ENCODE measurements at places on chromosomes 3 and 15. TPM values are rescaled to one million over a fixed set of nuclear protein-coding genes. Genes with fewer than 3 reads are reported as not detected.
A peak's percentile ranks its signal among the peaks of the same experiment; 100 is the strongest.

Gene UROC1
- total RNA-seq = not detected

Gene MYO5C
- total RNA-seq = 63.9 TPM

Gene ZPLD1
- not detected for total RNA-seq

Gene LMCD1
- 26.1 TPM for total RNA-seq

DNA sequence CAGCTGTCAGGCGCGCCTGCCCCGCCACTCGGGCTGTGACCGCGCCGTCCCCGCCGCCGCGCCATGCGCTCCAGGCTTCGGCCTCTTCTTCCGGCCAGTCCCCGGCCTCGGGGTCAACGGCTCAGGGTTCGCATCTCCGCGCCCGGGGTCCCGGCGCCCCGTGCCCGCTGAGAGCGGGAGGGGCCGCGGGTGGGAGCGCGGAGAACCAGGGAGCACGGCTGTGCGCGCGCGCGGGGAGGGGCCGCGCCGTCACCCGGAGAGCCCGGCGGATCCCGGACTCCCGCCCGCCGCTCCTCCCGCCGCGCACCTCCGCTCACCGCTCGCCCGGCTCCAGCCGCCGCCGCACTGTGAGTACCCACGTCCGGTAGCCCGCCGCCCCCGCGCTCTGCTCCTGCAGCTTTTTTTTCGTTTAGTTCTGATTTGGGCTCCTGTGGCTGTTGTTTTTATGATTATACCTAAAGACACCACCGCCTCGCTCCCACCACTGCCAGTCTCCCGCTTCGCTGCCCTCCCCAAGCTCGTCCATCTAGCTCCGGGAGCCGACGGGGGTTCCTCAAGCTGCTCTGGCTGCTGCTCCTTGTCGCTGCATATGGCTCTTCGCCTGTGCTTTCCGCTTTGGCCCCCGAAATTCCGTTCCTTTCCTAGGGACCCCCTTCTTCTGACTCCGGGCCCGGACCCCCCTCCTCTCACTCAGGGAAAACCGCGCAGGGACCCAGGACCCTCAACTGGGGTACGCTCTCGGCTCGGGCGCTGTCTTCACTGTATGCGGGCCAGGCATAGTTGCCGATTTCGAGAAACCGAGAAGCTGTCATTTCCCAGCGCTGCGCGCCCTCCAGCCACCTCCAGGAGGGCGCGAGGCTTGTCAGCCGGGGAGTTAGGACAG, 1.8 kb upstream of the SKOR1 start:
- peak overlapping the region; percentile 80 for H3K27ac ChIP-seq
- no peak for DNase-seq
- H3K27me3 ChIP-seq = peaks cover 77% of the 10 kb centered on the region
- peak overlapping the region; percentile 68 for H3K4me3 ChIP-seq
- peaks cover 20% of the 10 kb centered on the region for H3K4me1 ChIP-seq

DNA sequence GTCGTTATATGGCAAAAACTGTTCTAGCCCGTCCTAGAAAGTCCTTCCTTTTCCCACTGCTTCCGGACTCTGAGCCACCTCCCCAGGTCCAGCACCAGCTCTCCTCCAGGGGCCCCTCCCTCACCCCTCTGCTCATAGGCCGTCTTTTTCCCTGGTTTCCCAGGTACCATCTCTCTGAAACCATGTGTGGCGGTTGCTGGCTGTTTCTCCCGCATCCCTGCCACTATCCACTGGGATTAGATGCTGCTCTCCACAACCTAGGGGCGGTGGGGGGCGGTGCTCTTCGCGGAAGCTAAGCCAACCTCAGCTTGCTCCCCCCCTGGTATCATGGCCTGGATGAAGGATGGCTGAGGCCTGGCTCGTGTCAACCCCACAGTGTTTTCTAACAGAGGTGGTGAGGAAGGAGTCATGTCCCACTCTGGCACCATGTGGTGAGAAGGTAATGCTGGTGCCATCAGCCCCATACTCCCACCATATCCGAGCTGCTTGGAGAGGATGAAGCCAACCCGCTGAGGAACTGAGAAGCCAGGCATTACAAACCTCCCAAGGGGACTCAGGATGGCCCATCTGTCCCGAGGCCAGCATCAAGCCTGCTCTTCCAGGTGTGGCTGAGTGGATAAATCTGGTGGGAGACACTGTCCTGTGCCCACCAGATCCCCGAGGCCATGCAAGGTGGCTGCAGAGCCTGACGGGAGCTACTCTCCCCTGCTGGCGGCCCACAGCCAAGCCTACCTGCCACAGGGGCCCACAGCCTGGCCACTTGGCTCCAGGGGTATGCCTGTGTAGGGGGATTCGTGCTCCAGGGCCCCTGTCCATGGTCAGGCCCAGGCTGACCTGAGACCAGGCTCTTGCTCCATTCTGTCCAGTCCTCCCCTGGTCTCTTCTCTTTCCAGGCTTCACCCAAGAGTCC, 27.9 kb upstream of the SLC41A3 start:
- DNase-seq = peak; percentile 5
- no peak overlapping the region for H3K4me3 ChIP-seq

GRCh38 chr3:147298511-147298982, 107.8 kb downstream of the ZIC4 start:
- no peak overlapping the region for H3K27ac ChIP-seq
- H3K4me3 ChIP-seq = no peak overlapping the region
- no peaks in the 10 kb centered on the region for H3K4me1 ChIP-seq
- H3K27me3 ChIP-seq = no peaks in the 10 kb centered on the region

GRCh38 chr3:161423911-161424522, 52.7 kb upstream of the SPTSSB start:
- H3K36me3 ChIP-seq = no peaks in the 10 kb centered on the region
- H3K4me3 ChIP-seq = no peak overlapping the region
- H3K27me3 ChIP-seq = no peaks in the 10 kb centered on the region
- DNase-seq = no peak

DNA sequence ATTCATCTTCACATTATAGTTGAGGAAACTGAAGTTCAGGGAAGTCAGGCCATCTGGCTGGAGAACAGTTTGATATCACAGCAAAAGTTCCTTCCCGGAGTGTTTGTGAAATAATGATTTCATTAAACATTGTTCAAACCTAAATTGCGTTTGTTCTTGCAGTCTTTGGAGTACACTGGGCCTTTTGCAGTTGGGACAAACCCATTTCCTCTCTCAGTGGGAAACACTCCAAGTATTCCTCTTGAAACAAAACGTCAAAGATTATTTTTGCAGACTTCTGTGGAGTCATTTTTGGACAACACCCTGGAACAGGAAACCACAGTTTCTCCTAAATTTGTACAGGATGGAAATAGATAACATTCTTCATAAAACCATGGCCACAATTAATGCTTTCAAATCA, 287.5 kb downstream of the PTPRG start:
- H3K36me3 ChIP-seq = no peaks in the 10 kb centered on the region
- H3K27me3 ChIP-seq = no peaks in the 10 kb centered on the region
- no peak for DNase-seq

DNA sequence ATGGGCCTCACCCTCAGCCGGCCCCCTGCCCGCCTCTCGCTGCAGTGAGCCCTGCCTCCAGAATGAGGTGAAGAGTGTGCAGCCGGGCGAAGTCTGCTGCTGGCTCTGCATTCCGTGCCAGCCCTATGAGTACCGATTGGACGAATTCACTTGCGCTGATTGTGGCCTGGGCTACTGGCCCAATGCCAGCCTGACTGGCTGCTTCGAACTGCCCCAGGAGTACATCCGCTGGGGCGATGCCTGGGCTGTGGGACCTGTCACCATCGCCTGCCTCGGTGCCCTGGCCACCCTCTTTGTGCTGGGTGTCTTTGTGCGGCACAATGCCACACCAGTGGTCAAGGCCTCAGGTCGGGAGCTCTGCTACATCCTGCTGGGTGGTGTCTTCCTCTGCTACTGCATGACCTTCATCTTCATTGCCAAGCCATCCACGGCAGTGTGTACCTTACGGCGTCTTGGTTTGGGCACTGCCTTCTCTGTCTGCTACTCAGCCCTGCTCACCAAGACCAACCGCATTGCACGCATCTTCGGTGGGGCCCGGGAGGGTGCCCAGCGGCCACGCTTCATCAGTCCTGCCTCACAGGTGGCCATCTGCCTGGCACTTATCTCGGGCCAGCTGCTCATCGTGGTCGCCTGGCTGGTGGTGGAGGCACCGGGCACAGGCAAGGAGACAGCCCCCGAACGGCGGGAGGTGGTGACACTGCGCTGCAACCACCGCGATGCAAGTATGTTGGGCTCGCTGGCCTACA, 8.5 kb downstream of the GRM2 start:
- no peak overlapping the region for H3K27ac ChIP-seq
- no peaks in the 10 kb centered on the region for H3K36me3 ChIP-seq
- no peaks in the 10 kb centered on the region for H3K4me1 ChIP-seq
- no peak for DNase-seq
- no peak overlapping the region for H3K4me3 ChIP-seq

- no peaks in the 10 kb centered on the region for H3K36me3 ChIP-seq
- no peak overlapping the region for H3K27ac ChIP-seq
- DNase-seq = no peak
- no peaks in the 10 kb centered on the region for H3K27me3 ChIP-seq
These were observed 6.3 kb upstream of the PIAS1 start for GRCh38 chr15:68047826-68048225.

GRCh38 chr15:74976159-74976558, 19.2 kb upstream of the SCAMP5 start:
- H3K36me3 ChIP-seq = no peaks in the 10 kb centered on the region
- peaks cover 20% of the 10 kb centered on the region for H3K27me3 ChIP-seq
- no peak overlapping the region for H3K27ac ChIP-seq
- H3K4me1 ChIP-seq = no peaks in the 10 kb centered on the region
- no peak overlapping the region for H3K4me3 ChIP-seq

- peaks cover 7% of the 10 kb centered on the region for H3K4me1 ChIP-seq
- H3K36me3 ChIP-seq = no peaks in the 10 kb centered on the region
- H3K27me3 ChIP-seq = no peaks in the 10 kb centered on the region
- DNase-seq = no peak
- H3K4me3 ChIP-seq = no peak overlapping the region
- H3K27ac ChIP-seq = no peak overlapping the region
These were observed 21.5 kb downstream of the AGTR1 start for GRCh38 chr3:148718982-148719862.

DNA sequence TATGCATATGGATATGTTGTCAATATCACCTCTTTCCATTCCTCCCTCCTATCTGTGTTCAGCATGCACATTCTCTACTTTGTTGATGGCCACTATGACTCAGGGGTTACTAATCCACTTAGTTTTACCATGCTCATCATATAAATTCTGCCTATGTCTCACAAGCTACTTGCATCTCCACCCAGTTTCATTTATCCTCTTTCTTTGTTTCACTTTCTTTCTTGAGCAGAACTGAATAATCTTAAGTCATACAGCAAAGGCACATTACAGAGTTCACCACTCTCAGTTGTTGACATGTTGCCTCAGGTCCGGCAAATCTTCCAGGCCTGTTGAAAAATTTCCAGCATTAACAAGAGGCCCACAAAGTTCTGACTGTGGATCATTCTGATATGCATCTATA, 71.5 kb downstream of the SSR3 start:
- DNase-seq = no peak
- H3K27me3 ChIP-seq = no peaks in the 10 kb centered on the region
- no peaks in the 10 kb centered on the region for H3K36me3 ChIP-seq
- no peak overlapping the region for H3K4me3 ChIP-seq
- H3K4me1 ChIP-seq = peaks cover 1% of the 10 kb centered on the region
- H3K27ac ChIP-seq = no peak overlapping the region
